ENCODE measurements at places on chromosomes 5 and 9.
A peak's percentile ranks its signal among the peaks of the same experiment; 100 is the strongest.

GRCh38 chr9:108813951-108814601 lies 41.7 kb downstream of the ACTL7B start:
- peak; percentile 51 for DNase-seq

DNA sequence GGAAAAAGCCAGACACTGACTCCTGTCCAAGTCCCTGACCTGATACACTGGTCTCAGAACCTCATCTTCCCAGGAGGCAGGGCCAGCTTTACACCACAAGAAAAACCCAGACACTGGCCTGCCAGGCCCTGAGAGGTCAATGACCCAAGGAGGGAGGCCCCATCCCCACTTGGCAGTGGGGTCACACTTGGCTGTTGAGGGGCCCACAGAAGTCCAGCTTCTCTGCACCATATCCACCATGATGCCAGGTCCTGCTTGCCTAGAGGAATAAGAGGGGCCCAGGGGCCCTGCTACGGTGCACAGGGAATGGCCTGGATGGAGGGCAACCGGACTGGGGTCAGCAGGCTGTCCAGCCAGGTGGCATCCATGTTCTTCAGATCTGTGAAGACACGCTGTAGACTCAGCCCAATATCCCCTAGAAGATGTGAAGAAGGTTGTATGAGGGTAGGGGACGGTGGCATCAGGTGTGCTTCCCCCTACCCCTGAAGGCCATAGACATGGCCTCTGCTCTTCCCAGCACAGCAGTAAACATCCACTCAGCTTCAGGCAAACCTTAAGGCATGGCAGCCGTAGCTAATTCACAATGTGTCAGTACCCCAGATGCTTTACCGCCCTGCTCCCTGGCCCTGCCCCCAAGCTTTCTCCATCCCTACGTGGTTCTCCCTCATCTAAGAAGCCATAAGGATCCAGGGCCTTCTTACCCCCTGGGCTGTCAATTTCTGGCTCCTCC lies 6.7 kb downstream of the IRF1 start:
- DNase-seq: no peak

GRCh38 chr9:98418578-98419259 lies 163.3 kb upstream of the TBC1D2 start:
- DNase-seq: no peak

GRCh38 chr5:157602505-157602904 lies 26.9 kb upstream of the ADAM19 start:
- peak; percentile 46 for DNase-seq

GRCh38 chr5:1519631-1520210 lies 4.0 kb downstream of the LPCAT1 start:
- DNase-seq: no peak

GRCh38 chr5:98398465-98398864 lies 375.0 kb upstream of the RGMB start:
- no peak for DNase-seq

GRCh38 chr5:159488516-159488915 lies 158.2 kb upstream of the IL12B start:
- no peak for DNase-seq

Data from CD14-positive monocyte (primary cell).